ENCODE measurements at places on chromosomes 1 and 21.

GRCh38 chr1:64882574-64883255 lies 83.6 kb downstream of the JAK1 start:
- DNase-seq: no peak

DNA sequence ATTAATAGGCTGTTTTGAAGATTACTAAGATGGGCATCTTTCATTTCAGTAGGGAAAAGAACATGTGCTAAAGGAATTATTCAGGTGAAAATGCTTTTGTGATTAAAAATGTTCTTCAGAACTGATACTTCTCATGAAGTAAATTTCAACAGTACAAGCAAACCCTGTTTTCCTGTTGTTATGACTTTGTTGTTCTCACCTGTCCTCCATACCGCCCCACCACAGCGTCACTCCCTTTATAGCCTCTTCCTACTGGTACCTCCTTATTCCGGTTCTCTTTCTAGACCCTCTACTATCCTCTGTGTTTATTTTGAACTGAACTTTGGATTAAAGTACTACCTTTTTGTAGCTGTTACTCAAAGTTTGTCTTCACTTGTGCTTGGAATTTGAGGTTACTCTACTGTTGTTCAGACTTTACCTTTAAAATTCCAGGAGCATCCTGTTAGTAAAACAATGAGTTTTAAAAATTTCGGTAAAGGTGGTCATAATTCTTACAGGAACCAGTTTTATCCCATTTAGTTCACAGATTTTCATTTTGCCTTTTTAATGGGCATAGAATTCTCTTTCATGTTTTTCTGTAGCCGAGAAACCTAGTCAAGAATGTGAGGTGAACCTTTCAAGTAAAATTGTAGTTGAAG lies 10.9 kb downstream of the CNST start:
- DNase-seq: no peak

DNA sequence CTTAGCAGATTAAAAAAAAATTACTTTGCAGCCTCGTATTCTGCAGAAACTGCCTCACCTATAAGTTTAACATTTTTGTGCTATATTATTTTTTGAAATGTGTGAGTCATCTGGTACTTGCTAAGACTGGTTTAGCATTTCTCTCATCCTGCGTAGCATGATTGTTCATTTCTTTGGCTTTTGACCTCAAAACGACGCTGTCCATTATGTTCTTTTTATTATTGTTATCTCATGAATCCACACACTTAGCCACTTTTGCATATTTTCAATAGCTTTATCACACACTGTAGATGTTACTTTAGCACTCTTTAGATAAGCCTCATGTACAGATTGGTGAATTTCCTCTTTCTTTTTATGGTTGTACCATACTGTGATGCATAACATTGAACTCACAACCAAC lies 1004.9 kb upstream of the NCAM2 start:
- DNase-seq: no peak

DNA sequence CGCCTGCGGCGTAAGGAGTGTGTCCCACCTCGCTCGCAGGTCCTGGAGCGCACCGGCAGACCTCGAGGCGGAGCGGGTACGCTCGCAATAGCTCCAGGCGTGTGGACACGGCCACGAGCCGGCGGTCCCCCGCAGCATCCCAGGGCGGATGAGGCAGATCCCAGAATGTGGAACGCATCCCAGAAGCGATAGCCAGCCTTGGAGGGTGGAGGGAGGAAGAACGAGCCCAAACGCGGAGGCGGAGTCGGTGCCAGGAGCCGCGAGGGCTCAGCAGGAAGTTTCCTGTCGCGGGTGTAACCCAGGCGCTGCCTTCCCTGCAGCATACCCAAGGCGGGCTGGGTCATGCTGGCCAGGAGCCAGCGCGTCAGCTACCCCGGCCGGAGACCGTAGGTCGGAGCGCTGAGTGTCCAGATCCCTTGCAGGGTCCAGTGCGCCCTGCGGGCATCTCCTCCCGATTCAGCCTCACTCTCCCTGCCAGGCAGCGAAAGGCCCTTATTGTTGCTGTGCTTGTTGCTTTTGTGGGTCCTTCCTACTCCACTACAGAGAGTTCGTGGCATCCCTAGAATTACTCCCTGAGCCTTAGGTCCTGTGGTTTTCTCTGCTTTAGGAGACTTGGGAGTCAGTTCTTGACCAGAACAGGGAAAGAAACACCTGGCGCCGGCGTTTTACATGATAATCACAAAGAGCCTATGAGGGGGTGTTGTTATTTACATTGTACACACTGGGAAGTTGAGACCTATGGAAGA lies 27.7 kb downstream of the STYXL2 start:
- DNase-seq: no peak

- DNase-seq: peak; percentile 80
Observed at GRCh38 chr1:220690140-220691052, at the start of gene C1orf115. C1orf115 (plus strand) TSS chr1:220690363; CDS start chr1:220690403, 40 bp downstream.

GRCh38 chr1:66335125-66335524 lies 198.8 kb upstream of the SGIP1 start:
- DNase-seq: no peak

GRCh38 chr1:193537266-193538002 lies 351.0 kb upstream of the B3GALT2 start:
- no peak for DNase-seq

DNA sequence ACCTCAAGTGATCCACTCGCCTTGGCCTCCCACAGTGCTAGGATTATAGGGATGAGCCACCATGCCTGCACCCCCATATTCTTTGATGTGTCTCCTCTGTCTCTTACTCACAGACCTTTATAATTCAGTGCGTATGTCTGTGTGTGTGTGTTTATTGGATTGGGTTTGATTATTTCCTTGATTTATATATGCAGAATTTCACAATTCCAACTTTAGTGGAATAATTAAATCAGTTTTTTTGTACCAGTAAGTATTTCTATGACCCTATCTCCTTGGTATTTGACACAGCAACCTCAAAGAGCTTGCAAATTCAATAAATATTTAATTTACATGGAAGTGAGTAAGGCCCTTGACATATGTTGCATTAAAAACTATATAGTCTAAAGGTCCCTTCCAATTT lies 333.9 kb upstream of the ADAMTS5 start:
- no peak for DNase-seq
